Stimulated activated naive CD4-positive, alpha-beta T cell (primary cell): ENCODE measurements at places on chromosomes 13 and 19.

DNA sequence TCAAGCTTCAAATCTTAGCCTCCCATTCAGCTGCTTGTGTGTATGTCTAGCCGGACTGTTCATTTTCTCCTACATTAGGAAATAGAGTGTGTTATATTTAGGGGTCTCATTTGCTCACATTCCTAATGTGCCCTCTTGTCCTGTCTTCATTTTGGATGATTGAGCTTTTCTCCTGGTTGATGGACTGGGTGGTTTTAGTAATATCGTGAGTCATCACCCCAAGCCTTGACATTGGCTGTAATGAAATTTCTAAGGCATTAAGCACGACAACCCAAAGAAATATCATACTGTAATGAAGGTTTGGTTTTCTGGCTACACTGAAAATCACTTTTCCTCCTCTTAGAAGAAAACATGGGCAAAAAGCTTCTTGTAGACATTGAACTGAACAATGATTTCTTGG is 110.7 kb upstream of the WASF3 start:
- no peak for DNase-seq

GRCh38 chr19:3108775-3109174 is 14.6 kb downstream of the GNA11 start:
- DNase-seq, result peak; percentile 60

DNA sequence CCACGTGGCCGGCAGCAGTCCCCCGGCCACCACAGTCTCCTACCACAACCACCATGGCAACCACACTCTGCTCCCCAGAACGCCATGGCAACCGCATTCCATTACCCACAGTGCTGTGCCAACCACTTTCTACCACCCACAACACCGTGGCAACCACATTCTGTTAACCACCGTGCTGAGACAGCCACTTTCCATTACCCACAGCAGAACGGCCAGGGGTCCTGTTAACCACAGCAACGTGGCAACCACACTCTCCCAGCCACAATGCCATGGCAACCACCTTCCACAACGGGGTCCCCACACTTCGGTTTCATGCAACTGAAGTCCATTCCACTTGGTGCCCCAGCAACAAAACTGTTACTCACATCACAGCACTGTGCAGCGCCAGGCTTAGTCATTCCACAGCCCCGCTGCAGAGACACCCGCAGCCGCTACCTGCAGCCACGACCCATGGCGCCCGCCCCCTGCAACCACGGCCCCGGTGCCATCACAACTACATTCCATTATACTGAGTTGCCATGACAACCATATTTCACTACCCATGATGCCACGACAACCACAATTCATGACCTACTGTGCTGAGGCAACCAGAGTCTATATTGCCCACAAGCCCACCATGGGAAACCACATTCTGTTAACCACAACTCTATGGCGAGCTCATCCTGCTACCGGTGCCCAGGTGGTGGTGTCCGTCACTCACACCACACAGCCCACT is 10.0 kb downstream of the DPF1 start:
- DNase-seq, result no peak

DNA sequence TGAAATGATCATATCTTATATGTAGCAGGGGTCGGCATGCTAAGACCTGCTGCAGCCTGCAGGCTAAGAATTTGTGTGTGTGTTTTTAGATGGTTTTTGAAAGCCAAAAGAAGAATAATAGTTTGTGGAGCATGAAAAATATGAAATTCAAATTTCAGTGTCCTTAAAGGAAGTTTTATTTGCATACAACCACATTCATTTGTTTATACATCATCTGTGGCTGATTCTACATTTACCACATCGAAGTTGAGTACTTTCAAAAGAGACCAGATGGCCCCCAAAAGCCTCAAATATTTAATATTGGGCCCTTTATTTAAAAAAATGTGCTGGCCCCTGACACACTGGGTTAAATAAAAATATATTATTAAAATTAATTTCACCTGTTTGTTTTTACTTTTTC is 1.3 kb downstream of the HAS1 start:
- DNase-seq, result no peak
